ENCODE measurements at places on chromosomes 6 and 20.

- DNase-seq, result no peak
Observed at GRCh38 chr20:13085275-13085674, 76.5 kb downstream of the SPTLC3 start.

DNA sequence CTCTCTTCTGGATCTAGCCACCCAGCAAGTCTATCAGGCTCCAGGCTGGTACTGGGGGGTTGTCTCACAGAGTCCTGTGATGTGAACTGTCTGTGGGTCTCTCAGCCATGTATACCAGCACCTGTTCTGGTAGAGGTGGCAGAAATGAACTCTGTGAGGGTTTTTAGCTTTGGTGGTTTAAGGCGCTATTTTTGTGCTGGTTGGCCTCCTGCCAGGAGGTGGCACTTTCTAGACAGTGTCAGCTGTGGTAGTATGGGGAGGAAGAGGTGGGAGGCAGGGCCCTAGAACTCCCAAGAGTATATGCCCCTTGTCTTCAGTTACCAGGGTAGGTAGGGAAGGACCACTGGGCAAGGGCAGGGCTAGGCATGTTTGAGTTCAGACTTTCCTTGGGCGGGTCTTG, 75.8 kb downstream of the SNAP91 start:
- DNase-seq, result no peak

DNA sequence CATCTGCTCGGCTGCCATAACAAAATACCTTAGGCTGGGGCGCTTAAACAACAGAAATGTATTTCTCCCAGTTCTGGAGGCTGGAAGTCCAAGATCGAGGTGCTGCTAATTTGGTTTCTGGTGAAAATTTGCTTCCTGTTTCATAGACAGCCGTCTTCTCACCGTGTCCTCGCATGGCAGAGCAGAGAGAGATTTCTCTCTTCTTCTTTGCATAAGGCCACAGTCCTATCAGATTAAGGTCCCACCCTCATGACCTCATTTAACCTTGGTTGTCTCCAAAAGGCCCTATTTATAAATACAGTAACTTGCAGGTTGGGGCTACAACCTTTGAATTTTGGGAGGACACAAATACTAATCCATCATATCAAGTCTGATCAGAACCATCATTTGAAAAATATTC, 544.3 kb downstream of the KIF16B start:
- DNase-seq, result no peak

DNA sequence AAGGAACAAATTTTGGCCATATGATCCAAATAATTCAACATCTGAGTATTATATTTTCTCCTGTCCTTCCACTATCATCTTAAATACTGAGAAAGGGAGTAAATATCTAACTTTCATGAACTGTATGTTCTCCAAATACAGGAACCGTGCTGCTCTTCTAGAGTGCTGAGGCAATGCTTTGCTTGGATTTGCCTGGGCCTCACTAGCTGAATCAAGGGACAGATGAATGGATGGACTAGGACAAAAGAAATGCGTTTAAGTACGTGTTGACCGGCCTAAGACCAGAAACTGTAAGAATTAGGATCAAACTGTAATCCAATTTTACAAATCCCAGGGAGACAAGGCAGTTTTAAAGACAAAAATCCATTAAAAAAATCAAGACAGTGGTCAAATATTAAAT, 362.4 kb upstream of the RUNX2 start:
- DNase-seq, result no peak

DNA sequence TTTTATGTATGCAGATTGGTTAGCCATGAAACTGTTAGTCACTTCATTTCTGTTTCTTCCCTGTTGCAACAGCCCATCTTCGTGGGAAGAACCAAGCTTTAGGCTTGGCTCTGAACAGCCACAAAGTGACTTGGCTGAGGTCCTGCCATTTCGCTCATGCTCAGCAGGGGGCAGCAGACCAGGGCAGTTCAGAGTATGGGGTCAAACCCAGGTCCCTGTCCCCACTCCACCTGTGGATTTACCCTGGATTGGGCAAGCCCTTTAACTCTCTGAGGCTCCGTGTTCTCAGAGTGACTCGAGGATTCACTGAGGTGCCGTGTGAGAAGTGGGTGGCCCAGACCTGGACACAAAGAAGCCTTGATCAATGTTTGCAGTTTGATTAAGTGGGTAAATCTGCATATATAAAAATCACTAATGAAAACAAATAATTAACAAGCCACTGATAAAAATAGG, 19.8 kb upstream of the MAP1LC3A start:
- DNase-seq, result no peak

DNA sequence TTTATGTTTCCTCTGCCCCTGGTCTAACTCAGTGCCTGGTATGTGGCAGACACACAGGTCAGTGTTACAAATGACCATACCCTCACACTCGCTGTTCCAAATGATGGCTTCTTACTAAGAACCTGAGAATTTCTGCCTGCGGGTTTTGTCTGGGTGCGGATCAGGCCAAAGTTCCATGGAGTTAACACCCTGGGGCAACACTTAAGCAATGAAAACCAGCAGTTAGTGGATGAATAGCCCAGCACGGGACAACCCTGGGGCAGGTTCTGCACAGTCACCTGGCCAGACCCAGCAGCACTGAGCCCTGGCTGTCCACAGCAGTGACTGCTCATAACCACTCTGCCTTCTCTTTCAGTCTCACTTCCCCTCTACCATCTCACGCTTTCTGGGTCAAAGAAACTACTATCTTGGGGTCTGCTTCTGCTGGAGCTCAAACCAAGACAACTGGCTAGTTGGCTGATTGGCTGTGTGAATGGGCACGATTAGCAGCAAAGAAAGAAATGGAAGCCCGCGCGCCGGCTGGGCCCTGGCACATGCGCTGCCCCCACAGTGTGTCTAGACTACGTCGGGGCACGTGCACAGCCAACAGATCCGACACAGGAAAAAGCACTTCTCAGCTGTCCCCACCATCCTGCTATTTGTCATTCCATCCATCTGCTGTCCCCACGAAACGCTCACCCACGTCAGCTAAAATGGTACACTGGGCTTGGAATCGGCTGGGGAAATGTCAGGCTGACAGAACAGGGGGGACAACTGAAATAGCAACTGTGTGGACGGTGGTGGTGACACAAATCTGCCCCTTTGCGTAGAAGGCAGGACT, 36.6 kb downstream of the MGME1 start:
- no peak for DNase-seq

DNA sequence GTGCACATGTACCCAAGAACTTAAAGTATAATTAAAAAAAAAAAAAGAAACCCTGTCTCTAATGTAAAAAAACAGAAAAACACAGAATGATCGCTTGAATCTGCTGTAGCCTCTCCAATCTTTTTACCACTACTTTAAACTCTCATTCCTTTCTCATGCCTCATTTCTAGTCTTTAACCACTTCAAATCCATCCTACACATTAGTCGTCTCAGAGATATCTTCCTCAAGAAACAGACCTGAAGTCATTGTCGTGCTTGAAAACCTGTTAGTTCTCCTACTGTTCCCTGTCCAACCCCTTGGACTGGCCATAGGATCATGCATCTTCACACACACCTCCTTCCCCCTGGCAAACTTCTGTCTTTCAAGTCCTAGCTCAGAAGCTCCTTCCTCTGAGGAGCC, 112.1 kb upstream of the BCLAF1 start:
- DNase-seq, result no peak

GRCh38 chr6:80357674-80358073, 251.2 kb downstream of the BCKDHB start:
- no peak for DNase-seq

GRCh38 chr20:44224637-44225036, 14.1 kb upstream of the OSER1 start:
- no peak for DNase-seq

DNA sequence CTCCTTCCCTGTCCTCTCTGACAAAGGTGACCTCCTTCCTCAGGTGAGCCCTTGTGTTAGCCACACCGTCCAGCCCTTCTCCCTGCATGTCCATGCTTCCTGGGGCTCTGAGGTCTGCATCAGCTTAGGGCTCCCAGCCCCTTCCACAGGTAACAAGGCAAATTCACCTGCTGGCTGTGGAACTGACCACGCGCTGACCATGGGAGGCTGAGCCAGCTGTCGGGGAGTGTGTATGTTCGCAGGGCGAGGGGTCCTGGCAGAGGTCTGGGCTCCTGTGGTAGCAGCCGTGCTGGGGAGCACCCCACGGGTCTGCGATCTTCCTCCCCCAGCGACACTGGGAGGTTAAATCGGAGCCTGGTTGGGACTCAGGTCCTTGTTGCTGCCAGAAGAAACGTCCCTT, 136.7 kb downstream of the PHACTR3 start:
- DNase-seq, result no peak

DNA sequence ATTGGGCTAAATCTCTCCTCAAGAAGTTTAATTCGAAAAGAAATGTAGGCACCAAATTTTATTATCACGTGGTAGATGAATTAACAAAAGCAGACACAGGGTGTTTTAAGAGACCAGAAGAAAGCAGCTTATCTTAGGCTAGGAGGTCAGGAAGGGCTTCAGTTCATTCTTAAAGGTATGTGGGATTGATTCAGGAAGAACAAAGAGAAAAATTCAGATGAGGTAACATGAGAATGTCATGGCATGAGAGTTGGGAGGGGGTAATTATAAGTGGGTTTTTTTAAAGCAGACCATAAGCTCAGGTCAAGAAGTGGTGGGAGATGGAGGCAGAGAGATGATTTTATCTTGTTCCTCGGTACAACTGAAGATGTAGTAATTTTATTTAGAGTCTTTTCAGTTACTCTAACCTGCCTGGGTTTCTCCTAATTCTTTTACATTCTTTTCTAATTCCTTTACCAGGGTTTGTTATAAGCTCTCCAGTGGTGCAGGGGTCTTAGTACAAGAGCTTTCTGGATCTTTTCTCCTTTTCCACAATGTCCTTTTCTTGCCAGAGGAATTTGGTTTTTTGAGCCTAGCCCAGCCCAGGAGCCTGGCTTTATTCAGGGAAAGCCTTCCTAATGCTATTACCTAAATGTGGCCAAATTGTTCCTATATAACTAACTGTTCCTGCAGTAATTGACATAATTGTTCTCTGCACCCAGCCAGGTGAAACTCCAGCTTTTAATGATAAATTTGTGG, 474.1 kb upstream of the BTBD3 start:
- no peak for DNase-seq

GRCh38 chr20:16760431-16761304, 12.5 kb downstream of the OTOR start:
- DNase-seq, result no peak

- no peak for DNase-seq
Observed at GRCh38 chr20:48236000-48236970, 451.0 kb upstream of the SULF2 start.

GRCh38 chr6:41997456-41997855, 52.9 kb upstream of the TAF8 start:
- no peak for DNase-seq

DNA sequence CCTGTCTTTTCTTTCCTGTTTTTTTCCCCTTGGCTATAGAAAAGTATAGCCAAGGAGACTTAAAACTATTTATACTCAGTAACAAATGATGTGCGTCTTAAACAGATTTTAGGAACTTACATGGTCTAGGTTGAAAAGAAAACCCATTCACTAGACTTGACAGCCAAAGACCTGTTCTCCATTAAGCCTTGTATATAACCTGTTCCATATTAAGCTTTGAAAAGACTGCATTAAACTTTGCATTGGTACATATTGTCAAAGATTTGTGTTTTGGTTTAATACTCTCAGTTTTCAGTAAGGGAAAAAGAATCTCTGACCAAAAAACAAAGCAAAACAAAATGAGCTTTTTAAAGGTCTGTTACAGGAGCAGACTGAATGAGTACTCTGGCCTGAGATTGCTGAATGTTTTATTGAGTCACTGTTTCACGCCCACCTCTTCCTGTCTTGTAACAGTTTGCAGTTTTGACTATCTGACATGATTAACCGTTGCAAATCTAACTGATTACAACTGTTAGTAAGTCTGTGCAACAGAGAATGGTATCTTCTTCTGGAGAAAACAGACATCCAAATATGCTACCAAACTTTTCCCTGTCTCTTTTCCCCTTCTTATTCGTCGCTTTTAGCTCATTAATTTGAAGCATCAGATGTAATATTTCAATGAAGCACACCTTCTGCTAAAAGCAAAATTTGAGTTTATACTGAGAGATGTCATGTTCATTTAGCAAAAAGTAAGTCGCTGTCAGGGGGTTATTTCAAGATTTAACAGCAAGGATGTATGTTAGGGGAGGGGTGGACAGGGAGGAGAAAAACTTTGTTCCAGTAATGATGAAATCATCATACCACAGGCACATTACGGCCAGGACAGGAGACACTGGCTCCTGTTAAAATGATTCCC, 59.1 kb upstream of the SUPT3H start:
- no peak for DNase-seq

DNA sequence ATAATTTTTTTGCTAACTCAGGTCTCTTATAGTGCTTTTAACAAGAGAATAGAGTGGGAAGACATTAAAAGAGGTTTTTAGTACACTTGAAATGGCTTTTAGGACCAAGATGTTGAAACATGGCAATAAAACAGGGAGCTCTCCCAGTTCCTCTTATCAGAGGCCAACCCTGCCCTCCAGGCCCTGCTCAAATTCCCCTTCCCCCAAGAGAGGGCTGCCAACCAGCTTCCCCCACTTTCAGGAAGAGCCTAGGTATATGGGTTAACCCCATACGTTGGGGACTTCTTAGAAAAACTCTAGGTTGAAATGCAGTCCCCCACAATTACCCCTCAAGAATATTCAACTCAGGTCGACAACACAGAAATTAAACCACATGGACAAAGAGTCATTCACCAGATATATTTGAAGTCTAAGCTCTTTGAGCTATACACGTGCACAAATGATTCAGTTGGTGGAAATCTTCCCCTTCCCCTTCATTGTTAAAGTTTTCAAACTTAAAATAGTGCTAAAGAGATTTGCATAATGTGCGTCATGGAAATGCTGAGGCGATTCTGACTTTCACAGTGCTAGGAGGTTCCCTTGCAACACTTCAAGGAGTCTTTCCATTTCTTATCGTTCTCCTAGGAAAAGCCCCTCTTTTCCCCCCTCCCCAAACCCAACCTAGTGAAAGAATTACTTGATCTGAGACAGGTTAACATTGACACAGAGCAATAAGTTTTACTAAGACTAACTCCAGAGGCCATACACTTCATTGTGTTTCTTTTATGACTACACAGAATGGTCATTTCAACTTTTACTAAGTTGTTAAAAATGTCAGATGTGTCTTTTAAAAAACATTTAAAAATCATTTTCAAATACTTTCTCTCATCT, 49.8 kb upstream of the ENPP5 start:
- no peak for DNase-seq
